Common myeloid progenitor, CD34-positive (primary cell): ENCODE measurements at places on chromosomes 1 and 21.

GRCh38 chr21:28387220-28387619 is 605.5 kb downstream of the LTN1 start:
- DNase-seq: no peak

DNA sequence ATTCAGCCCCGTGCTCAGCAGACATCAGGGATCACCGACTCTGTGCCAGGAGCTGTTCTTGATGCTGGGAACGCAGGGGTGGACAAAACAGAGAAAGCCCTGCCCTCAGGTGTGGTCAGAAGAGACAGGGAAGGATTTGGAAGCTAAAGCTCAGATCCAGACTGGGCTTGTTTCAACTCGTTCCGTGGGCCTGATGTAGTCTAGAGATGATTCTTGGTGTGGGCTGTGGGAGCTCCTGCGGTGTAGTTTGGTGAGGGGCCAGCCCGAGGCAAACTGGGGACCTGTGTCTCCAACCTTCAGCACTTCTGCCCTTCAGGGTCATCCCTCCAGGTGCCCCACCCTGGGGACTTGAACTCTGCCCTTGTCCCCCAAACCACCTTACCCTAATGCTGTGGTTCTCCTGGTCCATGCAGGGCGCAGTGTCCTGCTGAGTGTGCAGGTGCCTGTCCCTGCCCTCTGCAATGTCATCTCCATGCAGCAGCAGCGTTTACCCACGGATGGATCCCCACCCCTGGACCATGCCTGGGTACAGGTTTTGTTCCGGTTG is 17.3 kb upstream of the ABCG1 start:
- no peak for DNase-seq

- peak; percentile 94 for DNase-seq
These were observed 2.8 kb upstream of the C1orf162 start for GRCh38 chr1:111471012-111471411.

- no peak for DNase-seq
These were observed 284.5 kb downstream of the DSCAM start for GRCh38 chr21:40562242-40563002.

- DNase-seq: peak; percentile 86
These were observed 19.9 kb upstream of the EVI5 start for GRCh38 chr1:92804721-92805201.

DNA sequence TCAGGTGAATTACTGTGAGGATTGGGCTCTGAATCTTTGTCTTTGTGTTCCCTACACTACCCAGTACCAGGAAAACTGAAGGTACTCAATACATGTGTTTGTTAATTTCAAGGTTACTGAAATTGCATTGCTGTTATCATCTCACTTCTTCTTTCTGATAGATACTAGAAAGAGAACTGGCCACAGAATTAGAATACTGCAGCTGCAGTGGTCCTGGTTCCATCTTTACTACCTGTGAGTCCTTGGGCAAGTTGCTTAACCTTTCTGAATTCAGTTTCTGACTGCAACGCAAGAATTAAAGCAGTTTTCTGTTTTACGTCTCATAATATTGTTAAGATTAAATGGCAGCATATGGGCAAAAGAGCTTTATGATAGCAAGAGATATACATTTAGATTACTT is 263.5 kb downstream of the LMO4 start:
- no peak for DNase-seq

DNA sequence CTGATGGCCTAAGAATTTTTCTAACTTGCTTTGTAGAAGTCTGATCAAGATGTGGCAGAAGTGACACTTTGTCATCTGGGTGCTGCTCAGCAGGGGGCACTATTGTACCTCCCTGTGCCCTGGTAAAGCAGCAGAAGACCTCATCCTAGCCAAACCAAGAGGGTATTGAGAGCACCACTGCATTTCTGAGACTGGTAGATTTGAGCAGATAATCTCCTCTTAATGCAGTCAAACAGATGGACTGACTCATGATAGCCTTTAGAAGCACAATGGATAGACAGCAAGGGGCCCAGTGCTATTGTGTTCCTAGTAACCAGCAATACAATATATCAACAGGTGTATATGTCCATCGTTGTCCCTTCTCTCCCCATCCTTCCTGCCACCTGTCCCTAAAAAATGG is 5.7 kb downstream of the TPM3 start:
- DNase-seq: peak; percentile 92

- DNase-seq: no peak
These were observed 409.9 kb downstream of the PTPRU start for GRCh38 chr1:29646161-29646775.

- DNase-seq: no peak
These were observed 126.7 kb downstream of the CDC42BPA start for GRCh38 chr1:227191607-227192006.

DNA sequence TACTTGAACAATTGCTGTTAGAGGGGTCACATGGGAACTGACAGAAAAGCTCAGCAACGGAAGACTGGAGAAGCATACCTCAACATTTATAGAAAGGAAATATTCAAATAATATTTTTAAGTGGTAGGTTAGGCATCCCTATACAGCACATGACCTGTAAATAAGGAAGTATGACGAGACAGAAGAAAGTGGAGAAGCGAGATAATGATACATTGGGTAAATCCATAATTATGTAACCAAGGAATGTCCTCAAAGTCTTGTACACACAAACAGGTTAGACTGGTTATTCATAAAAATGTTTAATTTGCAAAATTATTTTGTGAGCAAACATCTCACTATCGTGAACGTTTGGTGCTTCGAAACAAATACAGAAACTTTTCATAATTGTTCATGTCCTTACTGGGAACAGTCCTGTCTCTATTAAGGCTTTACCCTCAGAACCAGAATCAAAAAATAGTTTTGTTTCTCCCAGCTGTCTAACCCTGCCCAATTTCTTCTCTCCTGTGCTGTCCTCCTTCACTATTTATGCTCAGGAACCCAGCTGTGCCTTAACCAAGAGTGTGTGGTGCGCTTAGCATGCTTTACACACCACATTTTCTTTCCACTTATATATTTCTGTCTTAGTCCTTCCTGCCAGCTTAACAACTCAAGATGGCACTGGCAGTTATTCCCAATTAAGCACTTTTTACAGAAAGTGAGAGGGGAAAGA is 10.2 kb downstream of the KMO start:
- no peak for DNase-seq

GRCh38 chr1:47388030-47388890 is 27.8 kb upstream of the FOXE3 start:
- peak; percentile 10 for DNase-seq

DNA sequence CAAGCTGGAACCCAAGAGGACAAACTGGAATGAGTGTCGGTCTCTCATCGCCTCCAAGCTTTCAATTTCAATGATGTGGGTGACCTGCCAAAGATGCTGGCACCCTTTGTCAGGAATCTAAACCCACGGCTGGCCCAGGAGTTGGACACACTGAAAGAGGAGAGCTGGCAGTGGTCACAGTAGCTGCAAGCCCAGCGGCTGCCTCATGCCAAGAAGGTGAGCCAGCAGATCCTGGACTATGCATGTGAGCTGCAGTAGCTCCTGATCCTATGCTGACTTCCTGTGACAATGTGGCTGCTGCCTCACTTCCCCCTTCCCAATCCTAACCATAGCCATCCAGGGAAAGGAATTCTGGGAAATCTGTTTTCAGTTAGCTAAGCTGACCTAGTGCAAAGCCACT is 117.0 kb upstream of the VAV3 start:
- DNase-seq: no peak

- DNase-seq: no peak
These were observed 57.5 kb upstream of the RBM15 start for GRCh38 chr1:110281363-110282290.

GRCh38 chr1:164443836-164444235 is 115.1 kb upstream of the PBX1 start:
- no peak for DNase-seq

- no peak for DNase-seq
These were observed 120.6 kb downstream of the FCRL5 start for GRCh38 chr1:157431751-157432150.

DNA sequence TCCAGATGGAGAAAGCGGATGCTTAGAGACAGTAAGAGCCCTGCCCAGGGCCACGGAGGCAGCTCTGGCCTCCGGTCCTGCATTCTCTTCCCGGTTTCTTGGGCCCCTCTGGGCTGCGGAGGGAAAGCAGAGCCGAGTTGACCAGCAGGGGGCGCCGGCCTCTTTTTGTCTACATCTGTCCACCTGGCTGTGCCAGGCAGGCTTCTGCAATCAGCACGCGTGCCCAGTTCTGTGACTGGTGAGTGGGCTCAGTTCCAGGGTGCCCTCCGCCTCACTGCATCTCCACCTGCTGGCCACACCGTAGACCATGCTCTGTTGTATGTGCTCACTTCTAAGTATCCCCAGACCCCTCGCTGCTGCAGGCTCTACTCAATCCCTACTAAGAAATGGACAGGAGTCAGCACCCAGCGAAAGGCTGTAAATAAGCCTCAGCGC is 6.7 kb upstream of the HUNK start:
- peak; percentile 77 for DNase-seq

DNA sequence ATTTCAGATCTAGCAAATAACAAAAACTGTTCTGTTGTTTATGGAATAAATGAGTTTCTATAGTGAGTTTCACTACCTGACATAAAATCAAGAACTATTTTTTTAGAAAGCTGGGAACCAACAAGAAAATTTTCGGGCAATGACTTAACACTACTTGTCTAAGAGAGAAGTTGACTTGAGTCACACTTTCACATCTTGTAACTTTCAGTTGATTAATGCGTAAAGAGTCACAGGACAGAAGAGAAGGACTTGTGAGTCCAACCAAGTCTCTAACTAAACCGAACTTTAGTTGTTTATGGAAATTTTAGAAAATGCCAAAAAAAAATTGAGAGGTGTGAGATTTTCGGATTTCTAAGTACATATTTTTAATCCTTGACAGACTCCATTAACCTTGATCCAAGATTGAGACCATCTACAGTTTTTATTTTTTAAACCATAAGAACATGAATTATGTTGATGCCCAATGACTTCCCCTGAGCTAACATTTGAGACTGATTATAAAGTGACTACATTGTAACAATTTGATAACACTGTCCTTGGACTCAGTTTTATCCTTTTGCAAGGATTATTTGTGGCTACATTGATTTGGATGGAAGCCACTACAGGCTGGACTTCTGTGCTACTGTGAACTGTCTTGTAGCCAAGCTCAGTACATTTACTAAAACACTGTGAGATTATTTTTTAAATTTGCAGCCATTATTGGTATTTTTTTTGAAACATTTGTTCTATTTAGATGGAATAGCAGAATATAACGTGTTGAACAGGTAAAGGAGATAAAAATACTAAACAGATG is 284.0 kb downstream of the PTPRC start:
- no peak for DNase-seq

GRCh38 chr21:45164838-45165237 is 90.5 kb downstream of the ADARB1 start:
- no peak for DNase-seq

- DNase-seq: no peak
These were observed 43.6 kb upstream of the GRHL3 start for GRCh38 chr1:24275510-24275909.

GRCh38 chr1:203177470-203178039 is 1.9 kb upstream of the MYBPH start:
- DNase-seq: no peak
